ENCODE measurements at places on chromosomes 2 and 18. TPM values are rescaled to one million over a fixed set of nuclear protein-coding genes. Genes with fewer than 3 reads are reported as not detected.

The INHA gene
- total RNA-seq: 1.5 TPM

The TSPYL6 gene
- total RNA-seq: not detected

The C2orf80 gene
- not detected for total RNA-seq

The MALL gene
- 136 TPM for total RNA-seq

The CRACDL gene
- total RNA-seq: 0.40 TPM

The AKAIN1 gene
- total RNA-seq: not detected

The CFC1 gene
- total RNA-seq: not detected

The STAT4 gene
- total RNA-seq: 2.2 TPM

The POTEI gene
- not detected for total RNA-seq

- H3K36me3 ChIP-seq: no peaks in the 10 kb centered on the region
- H3K27me3 ChIP-seq: no peaks in the 10 kb centered on the region
- DNase-seq: no peak
- no peaks in the 10 kb centered on the region for H3K4me1 ChIP-seq
- no peak overlapping the region for H3K4me3 ChIP-seq
These were observed 1204.5 kb upstream of the SLC39A10 start for GRCh38 chr2:194452504-194452903.

DNA sequence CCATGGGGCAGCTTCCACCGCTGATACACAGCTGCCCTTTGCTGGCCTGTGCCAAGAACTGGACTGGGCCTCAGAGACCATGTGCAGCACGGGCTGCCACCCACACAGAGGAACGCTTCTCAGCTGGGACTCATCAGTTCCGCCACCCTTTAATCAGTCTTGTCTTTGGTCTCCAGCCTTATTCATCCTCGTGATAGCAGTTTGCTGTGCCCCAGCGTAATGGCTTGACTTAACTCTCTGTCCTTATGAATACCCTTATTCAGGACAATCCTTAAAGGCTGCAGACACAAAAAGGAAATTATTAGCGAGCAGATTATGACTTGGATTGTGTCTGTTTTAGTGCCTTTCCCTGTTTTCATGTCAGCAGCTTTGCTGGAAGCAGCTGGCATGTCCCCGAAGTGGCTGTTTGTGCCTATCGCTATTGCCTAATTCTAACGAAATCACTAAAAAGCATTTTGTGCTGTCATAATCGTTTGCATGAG, 108.9 kb upstream of the DAPL1 start:
- no peaks in the 10 kb centered on the region for H3K4me1 ChIP-seq
- no peaks in the 10 kb centered on the region for H3K27me3 ChIP-seq
- no peak overlapping the region for H3K4me3 ChIP-seq
- H3K27ac ChIP-seq: no peak overlapping the region
- no peak for DNase-seq

GRCh38 chr2:224772494-224772893, 56.3 kb upstream of the CCDC195 start:
- DNase-seq: no peak
- no peaks in the 10 kb centered on the region for H3K4me1 ChIP-seq
- peaks cover 4% of the 10 kb centered on the region for H3K36me3 ChIP-seq
- H3K27ac ChIP-seq: no peak overlapping the region
- H3K27me3 ChIP-seq: no peaks in the 10 kb centered on the region

DNA sequence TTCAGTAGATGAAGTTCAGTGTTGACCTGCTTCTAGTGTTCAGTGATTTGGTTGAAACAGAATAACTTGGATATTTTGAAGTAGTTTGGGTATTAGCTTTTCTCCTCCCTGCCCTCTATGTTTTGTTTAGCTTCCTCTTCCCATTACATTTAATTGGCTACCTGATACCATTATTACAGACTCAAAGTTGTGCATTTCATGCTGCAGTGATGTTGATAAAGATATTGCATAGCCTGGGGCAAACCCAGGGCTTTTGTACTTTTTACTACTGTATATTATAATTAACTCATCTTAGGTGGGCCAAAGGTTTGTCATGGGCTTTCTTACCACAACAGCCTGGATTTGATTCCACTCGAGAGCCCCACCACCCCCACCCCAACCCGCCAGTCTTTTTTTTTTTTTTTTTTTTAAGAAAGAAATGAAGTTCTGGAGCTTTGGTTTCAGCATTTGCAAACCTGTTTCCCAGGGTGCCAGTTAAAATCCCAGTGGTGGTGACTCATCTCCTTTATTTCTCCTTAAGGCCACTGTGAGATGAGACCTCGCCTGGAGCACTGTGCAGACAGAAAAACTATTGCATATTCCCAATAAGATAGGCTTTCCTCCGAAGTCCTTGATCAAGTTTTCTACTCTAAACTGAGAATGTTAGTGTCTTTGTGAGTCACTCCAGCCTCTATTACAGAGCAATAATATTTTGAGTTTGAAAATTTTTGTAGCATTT, 393.7 kb upstream of the FANCL start:
- H3K4me3 ChIP-seq: 0 out of 2 replicates have a peak overlapping the region, but pooled peaks have one; percentile 4
- H3K4me1 ChIP-seq: peaks cover 32% of the 10 kb centered on the region
- peak; percentile 91 for DNase-seq
- H3K27me3 ChIP-seq: no peaks in the 10 kb centered on the region

DNA sequence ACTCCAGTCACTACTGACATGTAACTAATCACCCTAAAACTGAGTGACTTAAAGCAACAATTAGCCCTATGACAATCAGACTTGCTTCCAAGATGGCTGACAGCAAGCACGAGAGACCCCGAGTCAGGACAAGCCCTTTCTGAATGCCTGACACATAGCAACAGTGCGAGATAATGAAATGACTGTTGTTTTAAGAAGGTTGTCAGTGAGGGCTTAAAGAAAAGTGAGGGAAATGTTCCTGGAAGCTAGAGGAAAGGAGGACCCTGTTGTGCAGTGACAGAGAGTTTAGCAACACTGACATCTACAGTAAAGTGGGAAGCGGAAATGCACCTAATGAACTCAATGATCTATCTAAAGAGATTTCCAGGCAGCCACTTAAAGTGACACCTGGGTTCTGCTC, 163.1 kb downstream of the STK39 start:
- H3K4me3 ChIP-seq: no peak overlapping the region
- H3K27me3 ChIP-seq: no peaks in the 10 kb centered on the region
- DNase-seq: no peak
- 0 out of 2 replicates have a peak, but pooled peaks cover 2% of the 10 kb centered on the region for H3K36me3 ChIP-seq
- no peak overlapping the region for H3K27ac ChIP-seq
- H3K4me1 ChIP-seq: no peaks in the 10 kb centered on the region

DNA sequence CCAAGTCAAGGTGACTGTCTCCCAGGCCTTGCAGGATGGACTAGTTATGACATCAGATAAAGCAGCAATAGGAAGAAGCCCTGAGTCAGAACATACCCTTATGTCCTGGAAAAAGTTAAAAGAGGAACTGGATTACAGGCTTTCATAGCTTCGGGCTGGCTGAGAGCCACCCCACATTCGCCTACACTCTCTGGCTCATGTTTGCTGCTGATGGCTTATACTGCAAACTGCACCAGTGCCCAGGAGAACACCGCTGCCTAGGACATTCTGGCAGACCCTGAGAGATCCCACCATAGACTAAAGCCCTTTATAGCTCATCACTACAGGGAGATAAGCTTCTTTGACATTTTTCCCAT, 20.3 kb downstream of the SLC8A1 start:
- H3K27me3 ChIP-seq: no peaks in the 10 kb centered on the region
- H3K27ac ChIP-seq: no peak overlapping the region
- H3K4me1 ChIP-seq: peaks cover 31% of the 10 kb centered on the region
- H3K4me3 ChIP-seq: no peak overlapping the region
- peak; percentile 46 for DNase-seq

DNA sequence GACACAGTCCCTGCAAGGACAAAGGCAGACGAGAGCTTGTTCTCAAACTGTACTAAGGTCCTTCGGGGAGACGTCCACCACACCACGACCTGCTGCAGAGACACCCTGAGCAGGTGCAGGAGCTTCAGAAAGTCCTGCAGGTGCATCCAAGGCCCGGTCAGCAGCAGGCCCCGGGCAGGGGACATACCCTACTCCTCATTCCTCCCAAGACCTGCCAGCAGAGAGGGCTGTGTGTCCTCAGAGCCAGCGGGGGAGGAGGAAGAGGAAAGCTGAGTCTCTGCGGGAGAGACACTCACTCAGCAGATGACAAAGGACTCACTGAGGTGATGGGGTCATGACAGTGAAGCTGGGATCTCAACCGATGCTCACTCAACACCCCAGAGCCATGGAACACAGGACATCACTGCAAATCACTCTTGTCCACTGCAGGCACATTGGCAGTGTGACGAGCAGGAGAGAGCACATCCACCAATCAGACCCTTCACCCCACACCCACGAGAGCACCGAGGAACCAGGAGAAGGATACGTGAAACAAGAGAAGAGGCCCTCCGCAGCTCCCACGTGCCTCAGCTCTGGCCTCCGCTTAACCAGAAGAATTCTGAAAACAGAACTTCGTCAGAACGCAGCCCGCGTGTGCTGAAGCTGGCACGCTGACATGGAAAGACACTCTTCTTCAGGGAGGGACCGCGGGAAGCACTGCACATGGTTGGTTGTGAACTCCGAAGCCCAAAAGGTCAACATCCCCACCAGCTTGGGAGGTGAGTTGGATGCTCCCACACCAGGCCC, 9.3 kb downstream of the HDAC4 start:
- H3K27ac ChIP-seq: no peak overlapping the region
- H3K4me1 ChIP-seq: no peaks in the 10 kb centered on the region
- H3K36me3 ChIP-seq: no peaks in the 10 kb centered on the region
- no peaks in the 10 kb centered on the region for H3K27me3 ChIP-seq
- no peak for DNase-seq

DNA sequence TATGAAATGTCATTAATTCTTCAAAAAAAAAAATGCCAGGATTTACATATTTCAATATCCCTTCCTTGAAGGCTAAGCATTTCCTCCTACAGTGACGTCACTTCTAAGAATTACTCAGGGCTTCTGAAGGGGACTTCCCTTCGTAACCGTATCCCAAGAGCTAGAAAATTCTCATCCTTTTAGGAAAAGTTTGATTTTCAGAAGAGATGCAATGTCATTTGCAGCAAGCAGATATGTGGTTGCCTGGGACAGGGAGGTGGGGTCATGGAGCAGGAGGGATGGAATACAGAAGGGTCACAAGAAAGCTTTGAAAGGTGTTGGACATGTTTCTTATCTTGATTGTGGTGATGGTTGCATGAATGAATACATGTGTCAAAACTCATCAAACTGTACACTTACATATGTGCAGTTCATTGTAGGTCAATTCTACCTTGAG, 97.0 kb upstream of the ATL2 start:
- H3K4me1 ChIP-seq: no peaks in the 10 kb centered on the region
- no peaks in the 10 kb centered on the region for H3K36me3 ChIP-seq
- no peaks in the 10 kb centered on the region for H3K27me3 ChIP-seq
- no peak for DNase-seq
- no peak overlapping the region for H3K4me3 ChIP-seq

- H3K27ac ChIP-seq: no peak overlapping the region
- H3K36me3 ChIP-seq: no peaks in the 10 kb centered on the region
- DNase-seq: no peak
- H3K27me3 ChIP-seq: no peaks in the 10 kb centered on the region
- peaks cover 33% of the 10 kb centered on the region for H3K4me1 ChIP-seq
These were observed 41.7 kb downstream of the KIAA2012 start for GRCh38 chr2:202114795-202115194.

DNA sequence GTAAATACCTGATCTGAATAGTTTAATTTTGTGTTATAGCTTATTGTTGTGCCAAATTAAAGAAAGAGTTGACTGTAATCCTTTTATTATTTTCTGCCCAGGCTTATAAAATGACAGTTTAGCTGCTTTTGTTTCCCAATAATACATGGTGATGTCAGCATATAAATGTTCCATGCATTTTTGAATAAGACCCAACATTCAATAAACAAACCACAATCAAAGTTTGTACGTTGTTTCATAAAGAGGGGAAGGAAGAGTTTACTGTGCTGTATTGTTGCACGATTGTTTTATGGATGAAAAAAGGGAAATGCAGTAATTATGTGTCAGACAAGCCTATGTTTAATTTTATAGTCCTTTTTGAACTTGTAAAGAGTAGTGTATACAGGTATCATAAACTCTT, 177.2 kb upstream of the SCN7A start:
- H3K27ac ChIP-seq: no peak overlapping the region
- H3K36me3 ChIP-seq: no peaks in the 10 kb centered on the region
- H3K4me3 ChIP-seq: no peak overlapping the region
- H3K4me1 ChIP-seq: peaks cover 12% of the 10 kb centered on the region

GRCh38 chr18:63818212-63818611, 43.0 kb downstream of the SERPINB7 start:
- no peaks in the 10 kb centered on the region for H3K27me3 ChIP-seq
- DNase-seq: peak; percentile 20
- H3K4me1 ChIP-seq: peaks cover 45% of the 10 kb centered on the region
- H3K4me3 ChIP-seq: no peak overlapping the region
- peak overlapping the region; percentile 79 for H3K27ac ChIP-seq

- peaks cover 4% of the 10 kb centered on the region for H3K4me1 ChIP-seq
- no peaks in the 10 kb centered on the region for H3K27me3 ChIP-seq
- H3K4me3 ChIP-seq: no peak overlapping the region
- no peak overlapping the region for H3K27ac ChIP-seq
- H3K36me3 ChIP-seq: no peaks in the 10 kb centered on the region
- DNase-seq: no peak
These were observed 8.4 kb upstream of the PXDN start for GRCh38 chr2:1752751-1753150.

GRCh38 chr2:45943219-45944044, 292.0 kb downstream of the PRKCE start:
- no peak overlapping the region for H3K27ac ChIP-seq
- no peak overlapping the region for H3K4me3 ChIP-seq
- DNase-seq: no peak
- H3K36me3 ChIP-seq: no peaks in the 10 kb centered on the region
- H3K4me1 ChIP-seq: peaks cover 54% of the 10 kb centered on the region

DNA sequence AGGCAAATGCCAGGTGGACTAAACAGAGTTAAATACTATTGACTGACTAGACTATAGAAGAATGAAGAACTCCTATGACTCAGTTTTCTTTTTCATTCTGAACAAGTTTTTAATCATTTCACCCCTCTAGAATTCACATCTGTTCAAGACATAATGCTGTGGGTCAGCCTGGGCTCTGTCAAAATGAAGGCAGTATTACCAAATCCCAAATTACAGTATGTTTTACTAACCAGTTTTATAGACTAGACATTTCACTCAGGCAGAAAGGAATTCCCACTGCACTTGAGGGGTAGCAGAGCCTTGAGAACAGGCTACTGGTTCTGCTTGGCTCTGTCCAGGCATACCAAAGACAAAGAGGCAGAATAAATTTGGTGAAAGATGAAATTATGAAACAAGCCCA, 511.7 kb downstream of the EPHA4 start:
- no peak for DNase-seq
- H3K4me3 ChIP-seq: no peak overlapping the region
- no peaks in the 10 kb centered on the region for H3K4me1 ChIP-seq
- H3K27ac ChIP-seq: no peak overlapping the region

- no peaks in the 10 kb centered on the region for H3K27me3 ChIP-seq
- H3K27ac ChIP-seq: peak overlapping the region; percentile 74
- DNase-seq: peak; percentile 26
These were observed 1.0 kb downstream of the NAB1 start for GRCh38 chr2:190649798-190650390.

DNA sequence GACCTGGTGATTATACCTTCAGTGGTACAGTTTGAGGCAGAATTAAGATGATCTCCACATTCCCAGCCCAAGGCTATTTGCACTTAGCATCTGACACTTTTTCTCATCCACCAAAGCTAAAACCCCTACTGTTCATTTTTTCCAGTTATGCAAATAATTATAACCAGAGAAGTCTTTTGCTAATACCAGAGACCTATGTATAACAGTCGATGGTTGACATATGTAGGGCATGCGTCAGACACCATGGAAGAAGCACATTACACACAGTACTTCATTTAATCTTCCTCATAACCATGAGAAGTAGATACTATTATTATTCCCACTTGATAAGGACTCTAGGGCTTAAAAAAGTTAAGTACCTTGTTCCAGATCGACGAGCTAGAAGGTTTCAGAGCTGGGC, 36.5 kb downstream of the AP1S3 start:
- peak overlapping the region; percentile 97 for H3K27ac ChIP-seq
- no peak overlapping the region for H3K4me3 ChIP-seq
- no peaks in the 10 kb centered on the region for H3K27me3 ChIP-seq

Data from PC-3 (cell line).